ENCODE measurements at places on chromosomes 7 and 10. TPM values are rescaled to one million over a fixed set of nuclear protein-coding genes. Genes with fewer than 3 reads are reported as not detected.

Gene HKDC1
- total RNA-seq: 5.2 TPM

Gene ASB10
- total RNA-seq: not detected

Gene PLAC9
- total RNA-seq: not detected

Gene ZNF804B
- not detected for total RNA-seq

Gene CCDC3
- 0.20 TPM for total RNA-seq

Gene NCAPG2
- 12.2 TPM for total RNA-seq

Gene UCMA
- total RNA-seq: not detected

Gene NEUROG3
- total RNA-seq: not detected

Gene CCDC172
- not detected for total RNA-seq

Gene CYP17A1
- 3.2 TPM for total RNA-seq

Gene FKBP6
- not detected for total RNA-seq

Gene INMT
- total RNA-seq: 0.79 TPM

Gene CNTNAP2
- 0.32 TPM for total RNA-seq

Gene RPEL1
- total RNA-seq: not detected

Gene SLC26A5
- total RNA-seq: not detected

Gene TCAF2
- 25.1 TPM for total RNA-seq

Gene CPN1
- total RNA-seq: not detected

Gene PLAU
- 1.1 TPM for total RNA-seq

Gene BCAP29
- total RNA-seq: 15.9 TPM

Gene NRBF2
- total RNA-seq: 17.4 TPM

Gene CCDC7
- total RNA-seq: 57.3 TPM

Gene LIPJ
- total RNA-seq: not detected

Gene ERVW-1
- 0.16 TPM for total RNA-seq

Gene CYP2C9
- total RNA-seq: not detected

Gene NKX1-2
- total RNA-seq: not detected

Gene ATOH7
- not detected for total RNA-seq

Gene HGF
- total RNA-seq: 0.32 TPM

Gene BLNK
- 1.3 TPM for total RNA-seq

Gene KIAA1549
- total RNA-seq: 0.16 TPM

Gene TAS2R5
- 3.4 TPM for total RNA-seq

Gene OR2A1
- not detected for total RNA-seq

Gene HOXA10
- 0.51 TPM for total RNA-seq

Gene MKI67
- 0.70 TPM for total RNA-seq

Gene FBH1
- 72.8 TPM for total RNA-seq

Gene TMEM270
- total RNA-seq: not detected

Gene SLC18A3
- not detected for total RNA-seq

Gene EBLN1
- total RNA-seq: not detected

Gene DOCK4
- 1.2 TPM for total RNA-seq

Gene VKORC1L1
- total RNA-seq: 5.5 TPM

Gene BAMBI
- 2.3 TPM for total RNA-seq

Gene ADGRA1
- total RNA-seq: not detected

Gene CYP3A7
- not detected for total RNA-seq

Gene CALML5
- not detected for total RNA-seq

Gene VGF
- total RNA-seq: not detected

Gene SPDYE16
- total RNA-seq: 0.96 TPM

Gene TAS2R3
- total RNA-seq: 4.2 TPM

Gene PDIA4
- total RNA-seq: 44.8 TPM
